ENCODE measurements at places on chromosomes 7 and 10. TPM values are rescaled to one million over a fixed set of nuclear protein-coding genes. Genes with fewer than 3 reads are reported as not detected.

- 0 out of 2 replicates have a peak, but pooled peaks cover 3% of the 10 kb centered on the region for H3K36me3 ChIP-seq
- peaks cover under 1% of the 10 kb centered on the region for H3K4me1 ChIP-seq
- no peak overlapping the region for H3K4me3 ChIP-seq
Measured at GRCh38 chr10:87875929-87876571, 12.6 kb downstream of the PTEN start.

Gene ZNF680
- total RNA-seq, result 21.3 TPM

Gene GDF10
- 1.2 TPM for total RNA-seq

GRCh38 chr7:44461387-44461786 is 29.1 kb downstream of the NUDCD3 start:
- no peaks in the 10 kb centered on the region for H3K4me1 ChIP-seq
- DNase-seq, result no peak
- H3K4me3 ChIP-seq, result no peak overlapping the region
- H3K27me3 ChIP-seq, result no peaks in the 10 kb centered on the region
- 0 out of 2 replicates have a peak, but pooled peaks cover 3% of the 10 kb centered on the region for H3K36me3 ChIP-seq

DNA sequence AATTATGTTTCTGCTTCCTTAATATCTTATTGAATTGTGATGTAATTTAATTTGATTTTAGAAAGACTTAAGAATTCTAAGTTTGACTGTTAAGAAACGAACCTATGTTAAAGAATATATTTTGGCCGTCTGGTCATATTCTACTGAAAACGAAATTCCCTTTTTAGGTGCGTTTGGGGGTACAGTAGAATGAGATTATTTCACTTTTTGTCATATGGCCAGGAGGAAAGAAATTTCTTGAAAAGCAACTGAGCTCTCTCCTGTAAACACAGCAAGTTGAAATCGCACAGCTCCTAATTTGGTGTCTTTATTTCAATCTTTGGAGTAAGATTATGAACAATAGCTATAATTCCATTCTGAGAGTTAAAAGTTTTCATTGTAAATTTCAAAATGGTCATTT is 227.6 kb downstream of the CACNB2 start:
- H3K36me3 ChIP-seq, result no peaks in the 10 kb centered on the region
- H3K27ac ChIP-seq, result no peak overlapping the region
- DNase-seq, result no peak

DNA sequence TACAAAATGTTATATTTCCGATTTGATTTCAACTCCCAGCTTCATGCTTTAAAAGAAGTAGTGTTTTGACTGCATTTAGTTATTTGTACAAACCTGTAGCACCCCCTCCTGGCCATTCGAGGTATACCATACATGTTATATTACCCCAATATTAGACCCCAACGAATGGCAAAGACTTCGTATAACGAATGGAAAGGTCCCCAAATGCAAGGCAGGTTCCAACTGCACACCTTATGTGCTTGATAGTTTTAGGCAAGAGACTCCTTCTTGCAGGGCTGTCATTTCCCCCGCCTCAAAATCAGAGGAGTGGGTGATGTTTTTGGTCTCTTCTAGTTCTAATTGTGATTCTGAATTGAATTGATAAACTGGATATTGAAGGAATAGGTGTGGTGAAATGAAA is 101.1 kb upstream of the TARP start:
- peaks cover 5% of the 10 kb centered on the region for H3K27me3 ChIP-seq
- H3K4me1 ChIP-seq, result no peaks in the 10 kb centered on the region
- no peaks in the 10 kb centered on the region for H3K36me3 ChIP-seq
- H3K4me3 ChIP-seq, result no peak overlapping the region
- H3K27ac ChIP-seq, result no peak overlapping the region

DNA sequence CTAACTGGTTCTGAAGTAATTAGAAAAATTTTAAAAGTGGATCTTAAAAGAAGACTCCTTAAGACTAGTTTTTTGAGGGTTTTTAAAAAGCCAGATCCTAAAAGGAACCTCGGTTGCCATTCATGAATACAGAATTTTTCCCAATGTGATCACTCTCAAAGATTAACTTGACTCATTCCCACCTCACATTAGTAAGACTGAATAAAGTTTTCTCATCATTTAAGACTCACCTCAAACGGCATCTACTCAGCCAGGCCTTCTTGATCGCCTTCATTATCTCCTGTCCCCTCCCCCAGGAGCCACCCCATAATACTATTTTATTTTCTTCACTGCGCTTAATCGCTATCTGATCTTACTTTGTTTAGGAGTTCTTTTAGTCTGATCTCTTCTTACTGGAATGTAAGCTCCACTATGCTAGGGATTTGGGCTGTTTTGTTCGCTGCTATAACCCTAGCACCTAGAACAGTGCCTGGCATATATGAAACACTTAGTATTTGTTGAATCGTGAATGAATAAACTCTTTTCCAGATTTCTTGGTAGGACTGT is 55.9 kb upstream of the PCGF5 start:
- H3K27ac ChIP-seq, result no peak overlapping the region

DNA sequence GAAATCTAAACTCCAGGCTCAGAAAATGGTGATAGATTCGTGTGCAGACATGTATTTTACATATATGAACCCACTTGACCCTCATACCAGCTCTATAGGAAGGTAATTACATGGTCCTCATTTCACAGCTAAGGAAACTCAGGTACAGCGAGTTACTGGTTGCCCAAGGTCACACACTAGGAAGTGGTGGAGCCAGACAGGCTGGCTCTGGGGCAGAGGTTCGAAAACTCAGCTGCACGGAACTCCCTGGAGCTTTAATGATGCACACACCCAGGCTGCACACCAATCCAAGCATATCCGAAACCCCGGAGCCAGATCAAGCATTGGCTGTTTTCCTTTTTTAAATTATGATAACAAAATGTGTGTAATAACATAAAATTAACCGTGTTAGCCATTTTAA is 172.4 kb downstream of the COBL start:
- H3K4me3 ChIP-seq, result no peak overlapping the region
- H3K4me1 ChIP-seq, result no peaks in the 10 kb centered on the region
- H3K27ac ChIP-seq, result no peak overlapping the region
- peaks cover 2% of the 10 kb centered on the region for H3K27me3 ChIP-seq
- no peaks in the 10 kb centered on the region for H3K36me3 ChIP-seq
